ENCODE measurements at places on chromosomes 7 and 10.
A peak's percentile ranks its signal among the peaks of the same experiment; 100 is the strongest.

DNA sequence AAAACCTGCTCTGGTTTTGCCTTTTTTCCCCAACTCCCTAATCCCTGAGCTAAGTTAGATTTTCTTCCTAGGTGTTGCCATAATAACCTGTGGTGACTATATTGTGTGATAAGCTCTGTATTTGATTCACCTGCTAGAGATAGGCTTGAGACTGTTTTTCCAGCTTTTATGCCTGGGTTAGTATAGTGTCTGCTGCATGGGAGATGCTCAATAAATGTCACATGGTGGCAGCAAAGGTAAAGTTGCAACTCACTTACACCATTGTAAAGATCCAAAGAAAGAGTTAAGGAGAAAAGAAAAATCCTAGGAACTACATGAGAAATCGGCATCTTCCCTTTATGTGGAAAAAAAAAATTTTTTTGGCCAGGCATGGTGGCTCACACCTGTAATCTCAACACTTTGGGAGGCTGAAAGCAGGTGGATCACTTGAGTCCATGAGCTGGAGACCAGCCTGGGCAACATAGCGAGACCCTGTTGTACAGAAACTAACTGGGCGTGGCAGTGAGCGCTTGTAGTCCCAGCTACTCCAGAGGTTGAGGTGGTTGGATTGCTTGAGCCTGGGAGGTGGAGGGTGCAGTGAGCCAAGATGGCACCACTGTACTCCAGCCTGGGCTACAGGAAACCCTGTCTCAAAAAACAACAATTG, 3.7 kb downstream of the CCNJ start:
- no peak for DNase-seq

- DNase-seq, result no peak
Measured at GRCh38 chr7:128701062-128701785, 29.1 kb downstream of the GARIN1A start.

- DNase-seq, result no peak
Measured at GRCh38 chr7:81447351-81447952, 322.4 kb downstream of the HGF start.

GRCh38 chr10:69866246-69866687, 64.6 kb downstream of the COL13A1 start:
- DNase-seq, result no peak

- peak; percentile 18 for DNase-seq
Measured at GRCh38 chr10:28719789-28720436, 42.6 kb downstream of the BAMBI start.

- DNase-seq, result no peak
Measured at GRCh38 chr7:79504607-79505389, 51.3 kb upstream of the MAGI2 start.

DNA sequence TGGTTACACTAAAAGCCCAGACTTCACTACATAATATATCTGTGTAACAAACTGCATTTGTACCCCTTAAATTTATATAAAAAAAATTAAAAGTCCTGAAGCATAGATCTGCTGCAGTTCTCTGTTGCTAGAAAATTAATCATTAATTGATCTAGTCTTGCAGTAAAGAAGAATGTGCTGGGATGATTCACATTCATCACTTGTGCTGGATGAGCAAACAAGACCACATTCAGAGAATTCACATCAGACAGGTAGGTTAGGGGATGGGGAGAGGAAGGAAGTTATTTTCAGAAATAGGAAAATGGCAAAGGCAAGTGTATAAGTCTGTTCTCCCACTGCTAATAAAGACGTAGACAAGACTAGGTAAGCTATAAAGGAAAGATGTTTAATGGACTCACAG, 1019.0 kb downstream of the KCNMA1 start:
- DNase-seq, result no peak

GRCh38 chr7:112726076-112726475, 64.1 kb downstream of the TMEM168 start:
- DNase-seq, result no peak

- no peak for DNase-seq
Measured at GRCh38 chr10:86974484-86974883, 6.2 kb downstream of the ADIRF start.

DNA sequence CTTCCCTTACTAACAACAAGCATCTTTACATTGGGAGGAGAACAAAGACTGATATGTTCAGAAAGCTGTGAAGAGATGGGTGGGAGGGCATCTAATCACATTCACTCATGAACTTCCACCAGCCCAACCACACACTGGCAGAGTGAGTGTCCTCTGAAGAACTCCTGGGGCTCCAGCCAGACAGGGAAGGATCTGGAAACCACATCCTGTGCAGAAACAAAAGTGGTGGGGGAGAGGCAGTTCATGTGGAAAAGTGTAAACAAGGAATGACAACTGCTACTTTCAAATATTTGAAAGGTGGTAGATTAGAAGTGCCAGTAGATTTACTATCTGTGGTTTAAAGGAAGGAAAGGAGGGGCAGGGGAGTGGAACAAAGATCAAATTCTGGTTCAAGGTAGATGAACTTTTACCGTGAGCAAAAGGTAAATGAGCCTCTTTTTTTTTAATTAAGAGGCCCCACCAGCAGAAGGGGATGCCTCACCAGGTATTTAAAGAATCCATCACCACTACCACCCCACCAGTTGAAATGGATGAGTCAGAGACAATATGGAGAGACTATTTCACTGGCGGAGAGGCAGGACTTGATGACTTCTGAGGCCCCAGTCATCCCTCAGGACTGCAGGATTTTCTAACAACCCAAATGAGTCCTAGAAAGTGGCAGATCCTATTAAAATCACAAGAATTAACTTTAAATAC, 34.5 kb downstream of the GOT1 start:
- DNase-seq, result peak; percentile 86

DNA sequence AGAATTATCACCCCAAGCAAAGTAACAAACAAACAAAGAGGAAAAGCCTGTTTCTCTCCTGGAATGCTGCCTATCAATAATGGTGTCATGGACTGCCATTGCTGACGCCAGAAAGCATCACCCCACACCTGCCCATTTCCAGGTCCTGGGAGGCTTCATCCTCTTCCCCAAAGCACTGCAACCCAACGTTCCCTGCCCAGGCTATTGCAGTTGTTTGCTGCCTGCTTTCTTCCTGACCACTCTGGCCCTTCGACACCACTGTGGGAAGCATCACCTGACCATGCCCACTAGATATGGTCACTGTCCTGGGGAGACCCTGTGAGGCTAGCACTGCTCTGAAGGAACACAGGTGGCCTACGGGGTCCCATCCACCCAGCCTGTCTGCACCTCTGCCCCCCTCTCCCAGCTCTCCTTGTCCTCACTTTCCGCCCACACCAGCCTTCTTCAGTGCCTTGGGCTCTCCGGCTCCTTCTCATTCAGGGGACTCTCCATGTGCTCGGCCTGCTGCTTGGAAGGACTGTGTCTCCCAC, 439.6 kb downstream of the GLRX3 start:
- no peak for DNase-seq

GRCh38 chr10:79445161-79445976, at the start of gene ZCCHC24:
ZCCHC24 (minus strand) TSS chr10:79445624; CDS start chr10:79445440, 184 bp downstream.
- peak; percentile 86 for DNase-seq

GRCh38 chr10:50619882-50620281, 3.9 kb downstream of the SGMS1 start:
- DNase-seq, result no peak

GRCh38 chr10:780536-781524, 91.4 kb upstream of the DIP2C start:
- DNase-seq, result no peak

GRCh38 chr7:105610165-105610930, 29.1 kb upstream of the EFCAB10 start:
- no peak for DNase-seq

- no peak for DNase-seq
Measured at GRCh38 chr10:11262494-11263345, 245.0 kb downstream of the CELF2 start.

GRCh38 chr10:1461016-1461415, 276.3 kb downstream of the ADARB2 start:
- DNase-seq, result no peak

- DNase-seq, result no peak
Measured at GRCh38 chr10:75428434-75429158, 2.8 kb upstream of the LRMDA start.

GRCh38 chr10:43865265-43866135, 216.8 kb upstream of the ZNF32 start:
- no peak for DNase-seq

DNA sequence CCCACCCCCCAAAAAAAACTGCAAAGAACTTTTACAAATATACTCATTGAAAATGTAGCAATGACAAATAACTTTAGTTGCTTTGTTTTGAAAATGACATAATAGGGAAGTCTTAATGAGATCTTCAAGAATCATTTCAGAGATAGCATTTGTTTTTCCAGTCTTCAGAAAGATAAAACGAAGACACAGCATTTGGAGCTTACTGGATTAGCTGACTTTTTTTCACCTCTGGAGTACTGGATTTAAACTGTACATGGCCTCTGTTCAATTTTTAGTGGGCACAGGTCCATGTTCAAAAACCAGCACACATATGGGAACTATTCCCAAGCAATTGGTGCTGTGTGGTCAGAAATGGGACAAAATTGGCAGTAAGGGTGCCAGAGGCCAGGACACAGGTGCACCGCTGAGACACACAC, 3.9 kb downstream of the RAB11FIP2 start:
- DNase-seq, result no peak

DNA sequence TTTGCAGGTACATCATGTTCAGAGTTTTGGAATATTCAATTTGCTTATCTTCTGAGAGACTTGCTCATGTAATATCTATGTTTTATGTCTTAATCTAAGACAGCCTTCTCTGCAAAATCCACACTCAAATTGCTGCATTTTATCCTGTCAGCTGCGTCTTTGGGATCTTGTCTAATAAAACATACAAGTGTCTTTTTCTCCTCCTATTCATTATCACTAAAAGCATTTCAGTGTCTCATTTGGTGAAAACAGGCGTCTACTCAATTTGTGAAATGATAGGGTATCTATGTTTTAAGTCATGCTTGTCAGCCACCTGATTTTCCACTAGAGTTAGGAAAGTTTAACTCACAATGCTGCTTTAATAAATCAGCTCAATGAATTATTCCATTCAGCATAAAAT, 112.7 kb upstream of the LRRTM3 start:
- DNase-seq, result no peak

GRCh38 chr10:114402871-114403540, 1.3 kb downstream of the AFAP1L2 start:
- no peak for DNase-seq

DNA sequence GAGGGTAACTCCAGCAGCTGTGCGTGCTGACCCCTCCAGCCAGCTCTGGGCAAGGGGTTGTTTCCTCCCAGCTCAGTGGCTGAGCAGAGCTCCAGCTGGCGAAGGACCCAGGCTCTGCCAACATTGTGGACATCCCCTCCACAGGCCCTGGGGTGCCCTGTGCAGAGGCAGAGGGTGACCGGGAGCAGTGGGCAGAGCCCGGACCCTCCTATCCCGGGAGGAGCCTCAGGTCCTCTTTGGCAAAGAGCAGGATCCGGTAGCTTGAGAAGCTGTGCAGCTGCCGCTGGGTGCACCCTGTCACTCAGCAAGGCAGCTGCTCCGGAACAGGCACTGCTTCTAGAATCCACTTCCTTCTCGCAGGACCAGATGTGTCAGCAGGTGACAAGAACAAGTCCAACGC, 175.9 kb downstream of the EBF3 start:
- DNase-seq, result no peak

GRCh38 chr10:32104622-32105509, 48.6 kb upstream of the KIF5B start:
- no peak for DNase-seq

- no peak for DNase-seq
Measured at GRCh38 chr7:44380831-44381493, 55.6 kb upstream of the CAMK2B start.

DNA sequence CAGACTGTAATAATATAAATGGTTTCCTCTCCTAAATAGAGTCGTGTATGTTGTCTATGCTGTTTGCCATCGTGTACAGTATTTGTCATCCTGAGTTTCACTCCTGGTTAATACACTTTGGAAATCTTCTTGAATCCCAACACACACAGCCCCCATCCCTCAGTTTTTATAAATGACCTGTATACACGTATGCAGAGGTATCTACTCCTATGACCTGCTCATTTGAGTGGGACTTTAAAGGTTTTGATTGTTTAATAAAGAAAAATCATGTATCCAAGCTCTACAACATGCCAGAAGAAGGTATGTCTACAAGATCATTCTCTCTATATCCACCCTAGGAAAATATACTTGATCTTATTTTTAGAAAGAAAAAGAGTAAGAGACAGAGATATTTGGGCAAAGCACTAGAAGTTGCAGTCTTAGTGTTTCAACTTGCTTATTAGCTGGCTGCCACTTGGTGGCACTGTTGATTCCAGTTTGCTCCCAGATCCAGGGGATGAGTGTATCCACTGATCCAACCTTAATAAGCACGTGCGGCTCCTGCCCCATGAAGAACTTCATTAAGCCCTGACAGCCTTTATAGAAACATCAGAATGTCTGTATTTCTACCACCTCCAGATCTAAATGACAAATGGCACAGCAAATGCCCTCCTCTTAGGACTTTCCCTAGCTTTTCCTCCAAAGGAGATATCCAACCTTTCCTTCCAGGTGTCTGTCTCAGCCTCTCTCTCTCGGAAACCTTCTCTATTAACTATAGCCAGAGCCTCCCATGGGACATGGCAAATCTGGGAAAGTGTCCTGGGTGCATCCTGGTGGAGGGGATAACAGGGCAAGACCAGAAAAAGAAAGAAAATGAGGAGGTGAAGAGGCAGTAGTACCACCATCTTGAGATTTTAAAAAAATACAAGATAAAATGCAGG, 181.6 kb upstream of the NEBL start:
- DNase-seq, result peak; percentile 10

GRCh38 chr10:75782463-75783248, 351.2 kb downstream of the LRMDA start:
- no peak for DNase-seq

- no peak for DNase-seq
Measured at GRCh38 chr7:112337892-112338291, 112.4 kb upstream of the IFRD1 start.

DNA sequence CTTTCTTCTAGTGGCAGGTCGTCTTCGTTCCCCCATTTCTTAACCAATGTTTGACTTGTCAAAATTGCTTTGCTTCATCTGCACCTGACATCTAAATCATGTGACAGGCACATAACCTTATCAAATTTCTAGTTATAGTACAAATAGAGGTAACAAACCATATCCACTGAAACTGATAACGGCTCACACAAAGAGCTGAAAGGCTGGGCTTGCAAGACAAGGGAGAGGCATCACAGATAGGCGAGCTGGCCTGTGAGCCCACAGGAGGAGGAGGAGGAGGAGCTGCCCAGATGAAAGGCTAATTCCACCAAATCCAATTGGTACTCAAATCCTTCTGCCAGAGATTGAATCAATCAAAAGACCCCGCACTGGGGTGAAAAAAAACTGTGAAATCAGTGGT, 80.2 kb upstream of the NEBL start:
- DNase-seq, result no peak

All from HS-5 (cell line).